ENCODE measurements at places on chromosomes 3 and 15.
A peak's percentile ranks its signal among the peaks of the same experiment; 100 is the strongest.

DNA sequence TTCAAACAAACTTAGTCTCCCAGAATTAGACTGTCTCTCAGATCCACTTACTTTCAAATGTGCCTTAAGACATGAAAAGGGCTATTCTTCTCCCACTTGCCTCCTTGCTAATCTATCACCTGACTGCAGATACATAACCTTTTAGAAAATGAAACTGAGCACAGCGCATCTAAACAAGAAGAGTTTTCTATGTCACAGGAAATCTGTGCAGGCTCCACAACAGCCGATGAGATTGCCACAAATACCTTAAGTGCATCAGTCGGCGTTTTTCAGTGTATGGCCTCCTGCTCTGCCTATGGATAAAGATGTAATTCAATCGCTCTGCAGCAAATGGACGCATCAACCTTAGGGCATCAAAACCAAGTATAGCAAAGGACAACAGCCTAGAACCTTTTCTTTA lies 544.2 kb downstream of the FOXP1 start:
- DNase-seq: no peak

DNA sequence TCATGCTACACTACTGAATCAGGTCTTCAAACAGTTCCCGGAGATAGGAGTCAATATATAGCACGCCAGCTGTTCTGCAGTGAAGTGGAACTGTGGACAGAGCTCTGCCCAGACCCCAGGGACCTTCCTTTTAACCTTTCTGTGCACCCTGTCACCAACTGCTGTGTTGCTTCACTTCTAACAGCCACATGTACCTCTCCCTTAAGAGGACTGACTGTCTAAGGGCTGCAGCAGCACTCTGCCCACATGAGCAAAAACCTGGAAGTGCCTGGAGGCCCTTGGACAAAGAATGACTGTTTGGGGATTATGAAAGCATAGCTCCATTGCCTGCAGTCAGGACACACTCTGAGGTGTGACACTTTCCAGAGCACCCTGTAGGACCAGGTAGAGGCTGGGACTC lies 88.3 kb upstream of the CTNNB1 start:
- DNase-seq: no peak

DNA sequence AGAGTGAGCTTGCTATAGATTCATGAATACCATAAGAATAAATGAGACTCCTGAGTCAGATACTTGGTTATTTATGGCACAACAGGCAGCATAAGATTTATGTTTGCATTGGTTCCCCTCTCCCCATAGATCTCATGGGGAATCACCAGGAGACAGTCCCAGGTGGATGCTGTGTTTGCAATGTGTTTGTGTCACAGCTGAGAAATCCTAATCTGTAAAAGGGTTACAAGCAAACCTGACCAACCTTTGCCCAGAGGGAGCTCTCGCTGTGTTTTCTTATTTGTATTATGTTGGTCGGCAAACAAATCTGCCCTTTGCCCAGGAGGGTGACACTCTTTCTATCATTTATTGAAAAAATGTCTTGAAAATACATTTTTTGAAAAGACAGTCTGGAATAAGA lies 236.2 kb downstream of the ZPLD1 start:
- no peak for DNase-seq

DNA sequence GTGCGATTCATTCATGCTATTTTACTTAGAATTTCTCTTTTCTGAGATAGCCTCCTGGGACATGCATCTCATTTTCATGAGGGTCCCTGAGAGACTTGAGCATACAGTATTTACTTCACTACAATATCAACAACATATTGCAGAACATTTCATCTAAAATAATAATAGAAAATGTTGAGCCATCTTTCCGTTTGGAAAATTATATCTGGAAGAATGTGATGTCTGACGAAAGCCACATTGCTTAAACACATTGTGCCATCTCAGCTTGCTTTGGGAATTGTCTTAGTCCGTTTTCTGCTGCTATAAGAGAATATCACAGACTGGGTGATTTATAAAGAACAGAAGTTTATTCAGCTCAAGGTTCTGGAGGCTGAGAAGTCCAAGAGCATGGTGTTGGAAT lies 55.5 kb downstream of the DPH6 start:
- no peak for DNase-seq

DNA sequence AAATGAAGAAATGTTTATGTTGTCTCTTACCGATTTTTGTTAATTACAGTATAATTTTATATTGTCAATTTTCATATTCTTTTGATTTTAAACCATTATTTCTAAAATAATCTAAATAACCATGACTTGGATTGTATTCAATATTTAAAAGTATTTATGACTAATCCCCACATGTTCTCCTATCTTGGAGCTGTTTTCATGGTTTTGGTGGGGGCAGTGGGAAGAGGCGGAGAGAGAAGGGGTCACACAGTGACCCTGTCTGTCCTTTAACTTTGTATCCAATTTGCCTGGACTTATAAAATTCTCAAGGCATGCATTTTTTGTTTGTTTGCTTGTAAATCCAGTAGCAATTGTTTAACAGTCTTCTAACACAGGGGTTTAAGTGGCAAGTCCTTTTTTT lies 407.4 kb downstream of the NTRK3 start:
- DNase-seq: no peak

DNA sequence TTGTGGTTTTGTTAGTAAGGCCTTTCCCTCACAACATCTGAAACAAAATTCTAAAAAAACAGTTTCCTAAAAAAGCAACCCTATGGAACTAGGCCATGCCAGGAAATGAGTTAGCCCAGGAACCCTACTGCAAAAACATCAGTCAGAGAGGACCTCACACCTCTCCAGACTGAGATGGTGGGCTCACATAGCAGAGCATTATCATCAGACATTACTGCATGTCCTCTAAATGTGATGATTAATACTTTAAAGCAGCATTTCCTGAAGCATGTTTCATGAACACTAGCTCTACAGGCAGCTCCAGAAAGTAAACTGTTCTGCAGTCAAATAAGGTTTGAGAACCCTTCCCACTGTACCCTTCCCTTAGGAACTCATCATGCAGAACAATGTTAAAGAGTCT lies 232.3 kb upstream of the MRPL3 start:
- no peak for DNase-seq

- DNase-seq: no peak
Observed at GRCh38 chr15:73593304-73594074, 39.7 kb downstream of the NPTN start.

- no peak for DNase-seq
Observed at GRCh38 chr15:74776821-74777768, 4.8 kb upstream of the CSK start.

GRCh38 chr3:55661571-55661970 lies 174.5 kb upstream of the WNT5A start:
- no peak for DNase-seq

- DNase-seq: no peak
Observed at GRCh38 chr3:188082031-188082430, 71.9 kb upstream of the LPP start.

- no peak for DNase-seq
Observed at GRCh38 chr3:127538569-127538968, 52.0 kb downstream of the TPRA1 start.

GRCh38 chr3:69426291-69426966 lies 40.5 kb upstream of the FRMD4B start:
- no peak for DNase-seq

- no peak for DNase-seq
Observed at GRCh38 chr3:67884345-67884744, 229.9 kb upstream of the SUCLG2 start.

GRCh38 chr15:78049691-78050440 lies 27.6 kb downstream of the TBC1D2B start:
- DNase-seq: no peak

- DNase-seq: no peak
Observed at GRCh38 chr3:23240171-23240785, 37.2 kb downstream of the UBE2E2 start.

GRCh38 chr3:99967796-99968195 lies 146.5 kb downstream of the FILIP1L start:
- DNase-seq: no peak

DNA sequence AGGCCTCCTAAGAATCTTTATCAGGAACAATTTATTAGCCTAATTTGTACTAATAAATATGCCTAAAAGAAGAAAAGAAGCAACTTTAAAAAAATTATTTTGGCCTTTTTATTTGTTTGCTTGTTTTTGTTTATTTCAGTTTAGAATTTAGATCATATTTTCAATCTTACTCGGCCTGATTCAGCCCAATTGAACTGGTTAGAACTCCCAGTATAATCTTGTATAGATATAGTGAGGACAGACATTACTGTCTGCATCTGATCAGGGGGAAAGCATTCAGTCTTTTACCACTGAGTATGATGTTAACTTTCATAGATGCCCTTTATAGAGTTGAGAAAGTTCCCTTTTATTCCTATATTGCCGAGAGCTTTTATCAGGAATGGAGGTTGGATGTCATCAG lies 56.0 kb upstream of the CSTA start:
- no peak for DNase-seq

DNA sequence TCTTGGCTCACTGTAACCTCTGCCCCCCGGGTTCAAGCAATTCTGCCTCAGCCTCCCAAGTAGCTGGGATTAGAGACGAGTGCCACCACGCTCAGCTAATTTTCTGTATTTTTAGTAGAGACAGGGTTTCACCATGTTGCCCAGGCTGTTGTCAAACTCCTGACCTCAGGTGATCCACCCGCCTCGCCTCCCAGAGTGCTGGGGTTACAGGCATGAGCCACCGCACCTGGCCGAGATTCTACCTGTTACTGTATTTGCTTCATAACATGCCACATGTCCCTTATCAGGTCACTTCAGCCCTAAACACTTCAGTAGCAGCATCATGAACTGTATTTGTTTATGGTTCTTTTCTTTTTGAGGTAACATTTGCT lies 7.5 kb upstream of the LCTL start:
- no peak for DNase-seq

GRCh38 chr3:198071602-198072287 lies 111.7 kb downstream of the LMLN start:
- DNase-seq: peak; percentile 79

DNA sequence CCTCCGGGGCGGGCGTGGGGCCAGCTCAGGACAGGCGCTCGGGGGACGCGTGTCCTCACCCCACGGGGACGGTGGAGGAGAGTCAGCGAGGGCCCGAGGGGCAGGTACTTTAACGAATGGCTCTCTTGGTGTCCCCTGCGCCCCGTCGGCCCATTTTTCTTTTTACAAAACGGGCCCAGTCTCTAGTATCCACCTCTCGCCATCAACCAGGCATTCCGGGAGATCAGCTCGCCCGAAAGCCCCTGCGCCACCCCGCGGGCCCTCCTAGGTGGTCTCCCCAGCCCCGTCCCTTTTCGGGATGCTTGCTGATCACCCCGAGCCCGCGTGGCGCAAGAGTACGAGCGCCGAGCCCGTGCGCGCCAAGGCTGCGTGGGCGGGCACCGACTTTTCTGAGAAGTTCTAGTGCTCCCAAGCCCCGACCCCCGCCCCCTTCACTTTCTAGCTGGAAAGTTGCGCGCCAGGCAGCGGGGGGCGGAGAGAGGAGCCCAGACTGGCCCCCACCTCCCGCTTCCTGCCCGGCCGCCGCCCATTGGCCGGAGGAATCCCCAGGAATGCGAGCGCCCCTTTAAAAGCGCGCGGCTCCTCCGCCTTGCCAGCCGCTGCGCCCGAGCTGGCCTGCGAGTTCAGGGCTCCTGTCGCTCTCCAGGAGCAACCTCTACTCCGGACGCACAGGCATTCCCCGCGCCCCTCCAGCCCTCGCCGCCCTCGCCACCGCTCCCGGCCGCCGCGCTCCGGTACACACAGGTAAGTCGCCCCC lies at the start of gene THBS1:
THBS1 (plus strand) TSS at position 595 of the 757 bp plus-strand sequence. CDS start 779 bp downstream, outside the sequence.
- DNase-seq: peak; percentile 42

DNA sequence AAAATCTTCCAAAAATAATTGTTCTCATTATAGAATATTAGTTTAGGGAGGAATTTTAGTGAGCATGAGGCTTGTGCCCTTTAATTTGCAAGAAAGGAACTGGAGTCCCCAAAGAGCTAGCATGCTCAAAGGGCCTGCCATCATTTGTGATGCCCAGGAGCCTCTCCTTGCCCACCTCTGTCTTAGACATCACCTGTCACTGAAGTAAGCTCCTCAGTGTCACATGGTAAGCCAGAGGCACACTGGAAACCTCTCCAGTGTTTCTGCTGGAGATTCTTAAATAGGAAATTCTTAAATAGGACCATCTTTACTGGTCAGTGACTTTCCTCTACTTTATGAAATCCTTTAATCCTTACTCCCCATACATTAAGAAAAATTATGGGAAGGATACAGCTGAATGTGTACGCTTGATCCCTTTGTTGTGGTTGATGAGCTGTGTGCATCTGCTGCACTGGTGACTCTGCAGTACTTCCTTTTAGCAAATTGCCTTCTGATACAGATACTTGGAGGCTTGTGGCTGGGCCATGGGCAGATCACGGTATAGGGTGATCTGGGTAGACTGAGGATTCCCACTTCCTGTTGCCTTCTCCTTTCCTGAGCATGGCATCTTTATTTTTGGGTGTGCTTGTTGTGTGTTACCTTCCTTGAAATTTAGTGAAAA lies 197.4 kb downstream of the KLHL25 start:
- DNase-seq: no peak

DNA sequence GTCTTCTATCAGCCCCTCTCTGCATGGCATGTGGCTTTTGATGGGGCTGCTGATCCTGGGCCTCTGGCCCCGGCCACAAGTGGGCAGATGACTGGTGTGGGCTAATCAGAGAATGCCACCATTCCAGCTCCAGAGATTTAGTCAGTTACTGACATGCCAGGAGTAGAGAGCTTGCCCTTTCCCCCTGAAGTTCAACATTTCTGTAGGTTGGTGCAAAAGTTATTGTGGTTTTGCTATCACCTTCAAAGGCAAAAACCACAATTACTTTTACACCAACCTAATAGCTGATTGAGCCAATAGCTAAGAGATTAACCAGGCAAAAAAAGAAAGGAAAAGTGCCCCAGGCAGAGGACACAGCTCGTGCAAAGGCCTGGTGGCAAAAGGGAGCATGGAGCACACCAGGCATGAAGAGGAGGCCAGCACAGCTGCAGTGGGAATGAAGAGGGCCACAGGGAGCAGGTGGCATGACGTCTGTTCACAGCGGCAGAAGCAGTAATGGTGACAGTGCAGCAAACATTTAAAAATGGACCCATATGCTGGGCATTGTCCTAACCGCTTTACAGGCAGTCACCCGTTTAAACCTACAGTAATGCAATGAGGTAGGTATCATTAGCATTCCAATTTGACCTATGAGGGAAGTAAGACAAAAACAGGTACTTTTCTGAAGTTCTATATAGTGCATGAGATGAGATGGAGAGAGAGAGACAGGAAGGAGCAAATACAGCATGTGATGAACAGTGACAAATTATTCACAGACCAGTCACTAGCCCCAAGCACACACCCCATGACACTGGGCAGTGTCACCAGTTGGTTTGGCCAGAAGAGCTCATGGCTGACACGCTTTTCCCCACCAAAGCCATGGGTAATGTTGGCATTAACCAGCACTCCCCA lies 373.0 kb upstream of the PROK2 start:
- no peak for DNase-seq

- DNase-seq: no peak
Observed at GRCh38 chr15:46858150-46858549, 859.2 kb upstream of the SEMA6D start.

Data from glomerular endothelial cell (primary cell).